ENCODE measurements at places on chromosomes 16 and 17. TPM values are rescaled to one million over a fixed set of nuclear protein-coding genes. Genes with fewer than 3 reads are reported as not detected.
A peak's percentile ranks its signal among the peaks of the same experiment; 100 is the strongest.

DNA sequence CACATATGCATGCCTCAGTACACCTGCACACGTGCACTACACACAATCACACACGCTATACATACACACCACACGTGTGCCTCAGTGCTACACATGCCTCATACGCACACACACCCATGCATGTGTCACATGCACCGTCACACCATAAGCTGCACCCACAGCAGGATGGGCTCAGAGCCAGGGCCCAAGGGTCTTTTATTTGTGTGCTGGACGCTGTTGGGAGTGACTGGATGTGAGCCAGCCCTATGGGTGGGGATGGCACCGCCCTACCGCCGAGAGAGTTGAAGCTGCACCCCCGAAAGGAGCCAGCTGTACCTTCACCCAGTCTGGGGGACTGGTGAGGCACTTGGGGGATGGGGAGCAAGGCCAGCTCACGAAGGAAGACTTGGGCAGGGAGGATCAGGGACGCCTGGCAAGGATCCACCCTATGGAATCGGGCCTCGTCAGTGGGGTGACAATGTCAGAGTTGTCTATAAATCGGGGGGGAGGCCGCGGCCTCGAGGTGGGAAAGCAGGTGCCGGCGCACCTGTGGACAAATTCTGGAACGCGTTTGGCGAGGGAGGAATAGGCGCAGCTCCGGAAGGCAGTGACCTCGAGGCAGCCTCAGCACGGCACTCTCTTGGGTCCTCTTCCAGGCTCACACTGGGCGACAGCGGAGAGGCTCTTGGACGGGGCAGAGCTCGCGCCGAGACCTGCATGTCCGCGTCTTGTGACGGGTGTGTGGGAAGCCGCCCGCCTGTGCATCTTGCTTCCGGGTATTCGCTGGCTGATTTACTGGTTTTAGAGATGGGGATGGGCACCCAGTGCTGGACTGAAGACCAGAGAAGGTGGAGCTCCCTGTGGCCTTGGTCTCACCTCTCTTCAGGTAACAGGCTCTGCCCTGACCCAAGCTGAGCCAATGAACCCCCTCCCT is 7.3 kb downstream of the RGS11 start:
- H3K27ac ChIP-seq, result no peak overlapping the region
- H3K36me3 ChIP-seq, result peaks cover 27% of the 10 kb centered on the region
- no peaks in the 10 kb centered on the region for H3K4me1 ChIP-seq

GRCh38 chr17:51275381-51275780 is 15.0 kb downstream of the UTP18 start:
- H3K27me3 ChIP-seq, result no peaks in the 10 kb centered on the region
- no peak for DNase-seq
- no peak overlapping the region for H3K4me3 ChIP-seq

The CCDC200 gene
- total RNA-seq, result not detected

The CACNG1 gene
- not detected for total RNA-seq

- DNase-seq, result no peak
- peaks cover 9% of the 10 kb centered on the region for H3K4me1 ChIP-seq
- H3K27me3 ChIP-seq, result peaks cover 31% of the 10 kb centered on the region
- H3K4me3 ChIP-seq, result peak overlapping the region; percentile 60
These were observed 753 bp downstream of the SLC16A11 start for GRCh38 chr17:7043182-7043496.

GRCh38 chr17:70945386-70945785 is 776.1 kb downstream of the KCNJ2 start:
- no peak overlapping the region for H3K4me3 ChIP-seq
- DNase-seq, result no peak
- H3K27ac ChIP-seq, result no peak overlapping the region
- no peaks in the 10 kb centered on the region for H3K36me3 ChIP-seq

DNA sequence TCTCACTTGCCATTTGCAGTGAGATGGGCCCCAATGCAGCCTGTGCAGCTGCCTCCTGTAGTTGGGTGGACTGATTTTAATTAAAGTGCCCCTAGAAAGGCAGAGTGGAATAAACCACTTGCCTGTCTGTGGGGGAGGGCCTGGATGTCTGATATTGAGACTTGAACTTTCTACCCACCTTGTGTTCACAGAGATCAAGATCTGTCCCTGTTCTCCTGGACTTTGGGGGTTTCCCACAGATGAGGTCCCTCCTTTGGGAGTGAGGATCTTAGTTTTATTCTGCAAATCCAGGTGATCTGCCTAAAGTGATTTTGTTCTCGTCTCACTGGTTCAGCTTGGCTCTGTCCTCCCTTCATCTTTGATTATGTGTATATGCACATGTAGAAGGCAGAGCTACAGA is 7.7 kb upstream of the DHRS13 start:
- no peak for DNase-seq
- H3K4me3 ChIP-seq, result no peak overlapping the region
- peaks cover 10% of the 10 kb centered on the region for H3K36me3 ChIP-seq
- H3K27me3 ChIP-seq, result no peaks in the 10 kb centered on the region
- peaks cover 30% of the 10 kb centered on the region for H3K4me1 ChIP-seq

GRCh38 chr16:12204601-12205000 is 228.1 kb downstream of the SNX29 start:
- H3K27me3 ChIP-seq, result no peaks in the 10 kb centered on the region
- no peaks in the 10 kb centered on the region for H3K36me3 ChIP-seq
- no peak for DNase-seq
- no peak overlapping the region for H3K27ac ChIP-seq

DNA sequence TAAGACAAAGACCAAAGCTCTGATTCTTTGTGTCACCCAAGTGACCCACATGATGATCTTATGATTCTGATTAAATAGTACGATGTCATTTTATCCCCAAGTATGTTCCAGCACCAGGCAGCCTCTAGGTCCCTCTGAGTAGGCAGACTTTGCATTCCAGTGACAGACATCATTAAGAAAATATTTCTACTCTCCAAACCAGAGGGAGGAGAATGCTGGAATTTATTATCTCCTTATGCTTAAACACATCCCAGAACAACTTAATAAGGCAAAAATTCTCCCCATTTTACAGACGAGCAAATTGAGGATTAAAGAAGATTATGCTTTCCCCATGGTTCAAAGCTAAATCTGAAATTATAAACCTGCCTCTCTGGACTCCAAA is 192.8 kb upstream of the CDH11 start:
- H3K36me3 ChIP-seq, result no peaks in the 10 kb centered on the region
- H3K27me3 ChIP-seq, result no peaks in the 10 kb centered on the region
- H3K4me1 ChIP-seq, result peaks cover 15% of the 10 kb centered on the region
- no peak overlapping the region for H3K4me3 ChIP-seq
- no peak overlapping the region for H3K27ac ChIP-seq

- H3K4me3 ChIP-seq, result no peak overlapping the region
- H3K27ac ChIP-seq, result no peak overlapping the region
- DNase-seq, result peak; percentile 15
- no peaks in the 10 kb centered on the region for H3K4me1 ChIP-seq
- no peaks in the 10 kb centered on the region for H3K27me3 ChIP-seq
These were observed 111.4 kb downstream of the UTP18 start for GRCh38 chr17:51371732-51372151.

GRCh38 chr17:64661726-64661975 is 456 bp downstream of the SMURF2 start:
- H3K36me3 ChIP-seq, result no peaks in the 10 kb centered on the region
- H3K4me3 ChIP-seq, result peak overlapping the region; percentile 79
- peak; percentile 51 for DNase-seq
- peak overlapping the region; percentile 96 for H3K27ac ChIP-seq
- H3K4me1 ChIP-seq, result peaks cover 31% of the 10 kb centered on the region

DNA sequence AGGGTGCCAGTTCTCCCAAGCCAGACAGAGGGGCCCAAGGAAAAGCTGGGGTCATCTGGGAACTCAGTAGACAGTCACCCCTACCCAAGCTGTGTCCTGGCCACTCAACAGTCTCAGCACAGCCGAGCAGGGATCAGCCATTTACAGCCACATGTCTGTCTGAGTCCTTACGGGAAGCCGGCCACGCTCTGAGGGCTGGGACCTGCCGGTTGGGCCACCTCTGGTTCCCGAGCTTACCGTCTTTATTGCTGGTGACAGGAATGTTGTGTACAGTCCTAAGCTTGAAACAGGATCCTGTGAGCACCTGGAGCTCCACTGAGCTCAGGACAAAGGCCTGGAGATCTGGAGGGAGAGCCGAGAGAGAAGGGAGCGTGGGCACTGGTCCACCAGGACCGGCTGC is 59.8 kb downstream of the TIMM22 start:
- no peak for DNase-seq
- peak overlapping the region; percentile 61 for H3K27ac ChIP-seq
- H3K4me1 ChIP-seq, result peaks cover 2% of the 10 kb centered on the region
- peaks cover 73% of the 10 kb centered on the region for H3K36me3 ChIP-seq
- H3K4me3 ChIP-seq, result no peak overlapping the region

DNA sequence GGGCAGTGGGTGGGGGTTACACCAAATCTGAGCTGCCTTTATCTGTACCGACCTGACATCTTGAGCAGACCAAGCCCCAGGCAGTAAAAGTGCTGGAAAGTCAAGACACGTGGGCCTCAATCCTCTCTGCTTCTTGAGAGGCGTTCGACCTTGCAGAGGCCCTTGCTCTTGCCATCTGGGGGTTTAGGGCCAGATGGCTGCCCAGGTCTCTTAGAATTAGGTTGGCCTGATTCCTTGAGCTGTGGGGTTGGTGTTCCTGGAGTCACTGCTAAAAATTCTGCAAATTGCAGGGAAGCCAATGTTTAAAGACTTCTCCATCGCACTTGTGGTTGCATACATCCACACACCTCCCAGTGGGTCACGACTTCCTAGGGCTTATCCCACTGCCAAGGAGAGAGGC is 238.2 kb upstream of the ASIC2 start:
- H3K27ac ChIP-seq, result no peak overlapping the region
- H3K4me3 ChIP-seq, result no peak overlapping the region

The SUPT4H1 gene
- total RNA-seq, result 57.4 TPM

The PYY gene
- total RNA-seq, result not detected

DNA sequence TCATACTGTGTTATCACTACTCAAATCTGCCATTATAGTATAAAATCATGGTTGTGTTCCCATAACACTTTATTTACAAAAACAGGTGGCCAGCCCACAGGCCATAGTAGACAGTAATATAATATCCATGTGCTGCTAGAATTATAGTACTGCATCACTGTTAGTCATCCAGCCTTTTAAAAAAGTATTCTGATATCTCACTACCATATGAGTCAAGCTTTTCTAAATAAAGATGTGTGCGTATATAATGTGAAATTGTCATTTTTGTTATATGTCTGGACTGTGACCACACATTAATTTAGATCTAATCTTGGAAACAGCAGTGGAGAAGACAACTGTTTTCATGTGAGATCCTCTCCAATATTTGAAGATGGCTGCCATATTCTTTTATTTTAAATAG is 1049.1 kb upstream of the GOT2 start:
- no peaks in the 10 kb centered on the region for H3K36me3 ChIP-seq
- no peak for DNase-seq
- H3K27ac ChIP-seq, result no peak overlapping the region
- no peaks in the 10 kb centered on the region for H3K27me3 ChIP-seq

- no peak for DNase-seq
- no peak overlapping the region for H3K27ac ChIP-seq
- no peaks in the 10 kb centered on the region for H3K36me3 ChIP-seq
These were observed 29.1 kb upstream of the FOXJ1 start for GRCh38 chr17:76170114-76170513.

All from heart right ventricle (tissue), 16 donors.